Esophagus muscularis mucosa (tissue), 4 donors: ENCODE measurements at places on chromosomes 6 and 20. TPM values are rescaled to one million over a fixed set of nuclear protein-coding genes. Genes with fewer than 3 reads are reported as not detected.

DNA sequence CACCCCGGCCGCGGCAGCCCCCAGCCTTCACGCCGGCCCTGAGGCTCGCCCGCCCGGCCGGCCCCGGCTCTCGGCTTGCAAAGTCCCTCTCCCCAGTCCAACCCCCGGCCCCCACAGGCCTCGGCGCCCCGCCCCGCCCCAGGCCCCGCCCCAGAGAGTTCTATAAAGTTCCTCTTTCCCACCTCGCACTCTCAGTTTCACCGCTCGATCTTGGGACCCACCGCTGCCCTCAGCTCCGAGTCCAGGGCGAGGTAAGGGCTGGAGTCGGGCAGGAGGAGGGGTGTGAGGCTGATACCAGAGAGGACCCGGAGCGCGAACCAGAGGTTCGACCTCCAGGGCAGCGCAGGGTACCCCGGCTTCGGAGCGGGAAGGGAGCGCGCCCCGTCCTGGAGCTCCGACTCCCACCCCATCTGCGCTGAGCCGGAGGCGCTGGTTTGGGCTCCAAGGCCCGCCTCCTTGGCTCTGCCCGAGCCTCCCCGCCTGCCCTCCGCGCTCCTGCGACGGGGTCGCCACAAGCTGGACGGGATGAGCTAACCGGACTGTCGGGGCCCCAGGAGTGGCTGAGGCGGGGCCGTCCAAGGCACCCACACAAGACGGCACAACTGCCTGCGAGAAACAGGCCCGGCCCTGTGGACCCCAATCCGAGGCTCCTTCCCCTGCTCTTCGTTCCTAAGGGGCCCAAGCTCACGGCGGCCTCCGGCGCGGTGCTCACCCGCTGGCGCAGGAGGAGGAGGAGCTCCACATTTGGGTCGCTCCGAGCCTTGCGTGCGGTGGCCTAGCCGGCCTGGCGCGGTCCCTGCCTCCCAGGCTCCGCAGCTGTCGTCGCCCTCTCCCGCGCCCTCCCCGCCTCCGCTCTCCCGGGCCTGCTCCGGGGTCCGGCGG, at the start of gene IRF4:
Gene IRF4 (plus strand): TSS at position 194 of the 882 bp plus-strand sequence. CDS start 1,401 bp downstream, outside the sequence.
- peaks cover 49% of the 10 kb centered on the region for H3K27me3 ChIP-seq
- no peak for DNase-seq
- no peaks in the 10 kb centered on the region for H3K36me3 ChIP-seq
- peaks cover 18% of the 10 kb centered on the region for H3K4me1 ChIP-seq

- DNase-seq = peak; percentile 80
- H3K27me3 ChIP-seq = no peaks in the 10 kb centered on the region
- peak overlapping the region; percentile 48 for H3K27ac ChIP-seq
- H3K36me3 ChIP-seq = peaks cover 4% of the 10 kb centered on the region
These were observed 94.3 kb upstream of the FAM8A1 start for GRCh38 chr6:17505767-17506280.

TRIM31 gene
- not detected for total RNA-seq

RAB44 gene
- total RNA-seq = 1.5 TPM

DNA sequence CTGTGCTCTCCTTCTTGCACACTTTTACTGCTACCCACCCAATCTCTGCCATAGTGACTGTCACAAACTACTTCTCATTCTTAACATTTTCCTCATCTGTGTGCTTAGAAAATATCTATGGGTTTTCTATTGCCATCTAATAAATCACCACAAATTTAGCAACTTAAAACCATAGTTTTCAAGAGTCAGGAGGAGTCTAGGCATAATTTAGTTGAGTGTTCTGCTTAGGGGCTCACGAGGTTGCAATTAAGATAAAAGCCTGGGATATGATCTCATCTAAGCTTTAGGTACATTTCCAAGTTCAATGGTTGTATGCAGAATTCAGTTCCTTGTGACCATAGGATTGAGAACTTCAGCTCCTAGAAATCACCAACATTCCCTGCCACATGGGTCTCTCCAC, 98.8 kb downstream of the CLVS2 start:
- H3K4me1 ChIP-seq = no peaks in the 10 kb centered on the region
- no peak overlapping the region for H3K27ac ChIP-seq
- no peaks in the 10 kb centered on the region for H3K36me3 ChIP-seq

- peaks cover 19% of the 10 kb centered on the region for H3K36me3 ChIP-seq
- DNase-seq = no peak
- no peak overlapping the region for H3K4me3 ChIP-seq
- no peaks in the 10 kb centered on the region for H3K4me1 ChIP-seq
- H3K27me3 ChIP-seq = no peaks in the 10 kb centered on the region
- no peak overlapping the region for H3K27ac ChIP-seq
These were observed 6.9 kb upstream of the OSER1 start for GRCh38 chr20:44217342-44218092.

PRSS16 gene
- not detected for total RNA-seq

DNA sequence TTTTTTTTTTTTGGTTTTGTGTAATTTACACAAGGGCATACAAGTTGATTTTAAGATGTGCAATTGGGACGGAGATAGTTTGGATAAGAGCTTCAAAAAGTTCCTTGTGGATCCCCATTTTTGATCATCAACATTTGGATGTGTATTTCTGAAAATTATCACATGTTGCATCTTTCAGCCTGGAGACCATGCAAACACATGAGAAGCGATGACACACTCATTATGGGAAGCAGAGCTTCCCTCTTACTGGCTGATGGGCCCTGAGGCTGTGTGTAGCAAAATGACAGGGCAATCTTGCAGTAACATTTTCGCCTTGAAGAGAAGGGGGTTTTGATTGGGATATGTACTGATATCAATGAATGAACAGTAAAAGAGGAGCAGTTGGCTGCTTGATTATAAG, 22.0 kb upstream of the RIPK1 start:
- no peak overlapping the region for H3K4me3 ChIP-seq
- H3K27ac ChIP-seq = no peak overlapping the region
- H3K36me3 ChIP-seq = no peaks in the 10 kb centered on the region
- no peaks in the 10 kb centered on the region for H3K4me1 ChIP-seq
- no peak for DNase-seq

GRCh38 chr6:3372184-3372846, 84.5 kb downstream of the SLC22A23 start:
- H3K27me3 ChIP-seq = no peaks in the 10 kb centered on the region
- H3K27ac ChIP-seq = no peak overlapping the region

- no peak overlapping the region for H3K4me3 ChIP-seq
- no peak overlapping the region for H3K27ac ChIP-seq
- no peaks in the 10 kb centered on the region for H3K27me3 ChIP-seq
- no peaks in the 10 kb centered on the region for H3K36me3 ChIP-seq
- H3K4me1 ChIP-seq = no peaks in the 10 kb centered on the region
- no peak for DNase-seq
These were observed 86.2 kb upstream of the F13A1 start for GRCh38 chr6:6406715-6407070.

TUBB2B gene
- total RNA-seq = 23.1 TPM

PDCD2 gene
- 56.0 TPM for total RNA-seq

- H3K27ac ChIP-seq = peak overlapping the region; percentile 93
- no peak overlapping the region for H3K4me3 ChIP-seq
- H3K4me1 ChIP-seq = peaks cover 58% of the 10 kb centered on the region
- no peaks in the 10 kb centered on the region for H3K36me3 ChIP-seq
These were observed 2.0 kb upstream of the DDR1 start for GRCh38 chr6:30882204-30882758.

GRCh38 chr6:90144928-90145555, 151.6 kb downstream of the BACH2 start:
- H3K27ac ChIP-seq = no peak overlapping the region
- peaks cover 4% of the 10 kb centered on the region for H3K4me1 ChIP-seq
- H3K4me3 ChIP-seq = no peak overlapping the region
- H3K27me3 ChIP-seq = no peaks in the 10 kb centered on the region
- H3K36me3 ChIP-seq = no peaks in the 10 kb centered on the region
- DNase-seq = no peak

DNA sequence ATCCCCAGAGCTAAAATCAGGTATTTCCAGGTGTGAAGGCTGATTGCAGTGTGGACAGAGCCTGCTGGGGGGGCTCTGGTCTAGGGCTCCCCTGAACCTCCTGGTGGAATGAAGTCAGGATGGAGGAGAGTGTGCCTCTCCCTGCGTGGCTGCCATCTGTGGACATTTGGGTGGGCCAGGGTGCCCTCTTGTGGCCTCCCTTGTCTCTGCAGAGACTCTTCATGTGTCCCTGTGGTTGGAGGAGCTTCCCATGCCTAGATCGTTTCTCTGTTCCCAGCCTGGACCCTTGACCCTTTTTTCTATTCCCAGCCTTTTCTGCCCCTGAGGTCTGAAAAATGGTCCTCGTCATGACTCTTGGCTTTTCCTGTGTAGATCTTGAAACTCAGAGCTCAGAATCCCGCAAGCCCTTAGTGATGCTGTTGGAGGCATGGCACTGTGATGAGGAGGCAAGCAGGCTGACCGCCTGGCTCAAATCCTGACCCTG, 9.9 kb upstream of the PSMF1 start:
- no peaks in the 10 kb centered on the region for H3K27me3 ChIP-seq
- H3K4me1 ChIP-seq = no peaks in the 10 kb centered on the region

DNA sequence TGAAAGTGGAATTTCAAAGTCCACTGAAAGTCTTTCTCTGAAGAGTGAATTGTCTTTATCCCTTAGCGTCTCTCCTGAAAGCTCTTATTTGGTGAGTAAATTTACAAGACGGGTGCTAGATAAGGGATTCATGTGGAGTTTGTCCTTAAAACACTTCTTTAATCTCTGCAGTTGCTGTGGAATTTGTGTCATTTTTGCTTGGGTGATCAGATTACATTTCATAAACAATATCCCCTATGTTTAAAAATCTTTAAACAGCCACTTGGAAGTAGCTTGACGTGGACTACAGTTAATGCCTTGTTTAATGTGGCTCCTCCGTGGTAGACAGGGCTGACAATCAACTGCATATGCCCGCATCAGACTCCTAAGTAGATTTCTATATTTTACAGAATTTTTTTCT, 175.4 kb upstream of the ZNF217 start:
- no peak overlapping the region for H3K27ac ChIP-seq
- no peaks in the 10 kb centered on the region for H3K36me3 ChIP-seq
- H3K4me3 ChIP-seq = no peak overlapping the region
- no peak for DNase-seq
- H3K4me1 ChIP-seq = peaks cover 13% of the 10 kb centered on the region

GRCh38 chr20:25187635-25188034, 7.9 kb upstream of the ENTPD6 start:
- no peak overlapping the region for H3K27ac ChIP-seq
- no peak overlapping the region for H3K4me3 ChIP-seq
- no peak for DNase-seq
- no peaks in the 10 kb centered on the region for H3K27me3 ChIP-seq
- H3K4me1 ChIP-seq = peaks cover 4% of the 10 kb centered on the region

ZC3H12D gene
- 0.63 TPM for total RNA-seq

DNA sequence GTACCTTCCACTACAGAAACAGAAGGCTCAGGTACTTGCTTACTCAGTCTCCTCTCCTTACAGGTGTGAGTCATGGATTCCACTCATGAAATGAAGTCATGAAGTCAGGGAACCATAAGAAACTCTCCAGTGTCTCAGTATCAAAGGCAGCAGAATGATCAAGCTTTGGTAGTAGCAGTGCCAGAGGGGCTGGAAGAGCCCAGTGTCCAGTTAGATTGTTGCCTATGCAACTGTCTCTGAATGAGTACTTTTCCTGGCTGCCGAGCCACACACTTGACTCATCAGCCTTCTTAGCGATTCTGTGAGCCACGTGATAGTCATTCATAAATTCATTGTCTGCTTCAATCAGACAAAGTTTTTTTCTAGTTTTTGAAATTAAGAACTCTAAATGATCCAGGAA, 52.2 kb upstream of the DTNBP1 start:
- H3K27ac ChIP-seq = no peak overlapping the region
- H3K4me1 ChIP-seq = no peaks in the 10 kb centered on the region

- no peak overlapping the region for H3K27ac ChIP-seq
- no peak overlapping the region for H3K4me3 ChIP-seq
- no peak for DNase-seq
These were observed 58.7 kb downstream of the PLEKHG1 start for GRCh38 chr6:150658421-150658820.

DNA sequence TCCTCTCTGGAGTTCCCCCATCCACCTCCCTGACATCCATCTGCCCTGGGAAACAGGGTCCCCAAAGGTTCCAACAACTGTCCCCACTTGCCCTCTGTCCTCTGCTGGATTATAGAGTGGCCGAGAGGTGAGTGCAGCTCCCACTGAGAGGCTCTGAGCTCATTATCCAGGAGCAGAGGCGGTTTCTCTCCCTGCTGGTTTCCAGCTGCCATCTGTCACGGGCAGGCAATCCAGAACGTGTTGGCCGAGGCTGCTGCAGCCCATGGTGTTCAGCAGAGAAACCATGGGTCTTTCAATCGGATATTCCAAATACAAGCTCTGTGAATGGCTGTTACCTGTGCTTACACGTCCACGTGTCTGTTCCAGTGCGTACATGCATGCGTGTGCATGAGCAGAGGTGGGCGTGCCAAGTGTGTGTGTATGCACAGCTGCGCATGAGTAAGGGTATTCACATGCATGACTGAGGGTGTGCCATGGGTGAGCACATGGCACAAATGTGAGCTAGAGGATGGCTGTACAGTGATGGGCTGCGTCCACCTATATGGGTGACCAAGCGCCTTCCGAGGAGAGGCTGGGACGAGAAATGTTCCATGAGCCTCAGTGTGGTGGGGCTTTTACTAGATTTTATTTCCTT, 183.7 kb upstream of the PMEPA1 start:
- H3K27ac ChIP-seq = no peak overlapping the region
- no peaks in the 10 kb centered on the region for H3K27me3 ChIP-seq
- no peaks in the 10 kb centered on the region for H3K36me3 ChIP-seq
- H3K4me3 ChIP-seq = no peak overlapping the region
- H3K4me1 ChIP-seq = no peaks in the 10 kb centered on the region

DNA sequence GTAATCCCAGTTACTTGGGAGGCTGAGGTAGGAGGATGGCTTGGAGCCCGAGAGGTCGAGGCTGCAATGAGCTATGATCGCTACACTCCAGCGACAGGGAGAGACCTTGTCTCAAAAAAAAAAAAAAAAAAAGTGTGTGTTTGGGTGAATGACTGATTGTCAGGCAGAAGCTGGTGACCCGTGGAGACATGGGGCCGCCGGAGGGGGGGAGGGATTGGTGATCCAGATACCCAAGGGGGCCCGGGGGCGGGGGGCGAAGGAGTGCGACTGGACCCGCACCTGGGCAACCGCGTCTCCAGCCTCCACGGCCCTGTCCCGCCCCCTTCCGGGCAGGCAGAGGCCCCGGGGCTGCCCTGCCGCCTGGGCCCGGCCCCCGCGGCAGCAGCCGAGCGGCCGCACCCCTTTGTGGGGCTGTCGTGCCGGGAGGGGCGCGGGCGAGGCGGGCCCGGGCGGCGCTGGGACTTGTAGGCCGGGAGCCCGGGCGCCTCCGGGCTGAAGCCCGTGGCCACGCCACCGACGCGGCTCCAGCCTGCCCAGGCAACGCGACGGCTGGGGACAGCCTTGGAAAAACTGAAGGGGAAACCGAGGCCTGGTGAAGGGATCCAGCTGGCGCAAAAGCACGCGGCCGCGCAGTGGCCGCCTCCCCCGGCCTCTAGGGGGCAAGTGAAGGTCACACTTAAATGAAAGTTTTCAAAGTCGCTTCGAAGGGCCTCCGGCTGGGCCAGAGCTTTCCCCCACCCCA, 2.1 kb upstream of the RBM38 start:
- H3K36me3 ChIP-seq = peaks cover 22% of the 10 kb centered on the region
- H3K27ac ChIP-seq = peak overlapping the region; percentile 86
- peak overlapping the region; percentile 59 for H3K4me3 ChIP-seq
